ENCODE measurements at places on chromosomes 1 and 21.

DNA sequence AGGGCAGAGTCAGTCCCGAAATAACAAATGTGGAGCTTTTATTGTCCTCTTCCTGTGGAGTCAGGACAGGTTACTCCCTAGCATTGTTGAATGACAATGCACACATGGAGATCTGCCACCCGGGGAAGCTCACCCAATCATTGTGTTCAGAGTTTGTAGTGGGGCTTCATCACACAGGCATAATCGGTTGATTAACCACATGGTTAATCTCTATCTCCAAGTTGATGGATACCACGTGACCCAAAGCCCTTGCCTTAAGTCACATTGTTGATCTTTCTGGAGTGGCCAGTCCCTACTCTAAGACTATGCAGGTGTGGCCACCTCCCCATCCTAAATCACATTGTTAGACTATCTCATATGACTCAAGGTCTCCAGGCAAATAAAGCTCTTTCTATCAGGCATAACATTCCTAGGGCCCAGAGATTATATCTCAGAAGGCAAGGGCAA is 2.6 kb upstream of the C1orf141 start:
- DNase-seq = no peak

- DNase-seq = no peak
Measured at GRCh38 chr1:13818926-13819325, 118.9 kb downstream of the PRDM2 start.

- DNase-seq = no peak
Measured at GRCh38 chr1:232816324-232816723, 11.1 kb downstream of the MAP10 start.

DNA sequence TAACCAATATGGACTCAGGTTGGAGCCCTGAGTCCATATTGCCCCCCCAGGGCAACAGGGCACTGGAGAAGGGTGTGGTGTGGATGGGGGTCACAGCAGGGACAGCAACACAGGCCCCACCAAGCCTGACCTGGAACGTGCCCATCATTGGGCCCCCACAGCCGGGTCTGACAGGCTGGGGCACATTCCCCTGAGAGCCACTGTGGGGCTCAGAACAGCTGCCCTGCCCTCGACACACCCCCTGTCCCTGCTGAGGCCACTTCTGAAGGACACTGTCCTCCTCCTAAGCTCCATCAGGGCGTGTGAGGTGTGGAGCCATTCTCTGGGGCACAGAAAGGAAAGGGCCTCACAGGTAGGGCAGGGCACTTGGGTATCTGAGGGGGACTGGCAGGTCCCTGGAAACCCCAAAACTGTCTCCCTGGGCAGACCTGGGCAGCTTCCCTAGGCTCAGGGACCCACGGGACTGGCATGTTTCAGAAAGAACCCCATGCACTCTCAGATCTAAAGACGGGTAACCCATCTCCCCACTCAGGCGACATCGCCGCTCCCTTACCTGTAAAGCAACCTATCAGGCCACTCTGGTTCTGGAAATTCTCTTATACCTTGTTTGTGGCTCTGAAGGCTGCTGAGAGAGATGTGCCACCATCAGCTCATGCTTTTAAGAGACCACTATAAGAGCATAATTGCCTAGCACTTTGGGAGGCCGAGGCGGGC is 95.5 kb downstream of the DMRTB1 start:
- DNase-seq = no peak

DNA sequence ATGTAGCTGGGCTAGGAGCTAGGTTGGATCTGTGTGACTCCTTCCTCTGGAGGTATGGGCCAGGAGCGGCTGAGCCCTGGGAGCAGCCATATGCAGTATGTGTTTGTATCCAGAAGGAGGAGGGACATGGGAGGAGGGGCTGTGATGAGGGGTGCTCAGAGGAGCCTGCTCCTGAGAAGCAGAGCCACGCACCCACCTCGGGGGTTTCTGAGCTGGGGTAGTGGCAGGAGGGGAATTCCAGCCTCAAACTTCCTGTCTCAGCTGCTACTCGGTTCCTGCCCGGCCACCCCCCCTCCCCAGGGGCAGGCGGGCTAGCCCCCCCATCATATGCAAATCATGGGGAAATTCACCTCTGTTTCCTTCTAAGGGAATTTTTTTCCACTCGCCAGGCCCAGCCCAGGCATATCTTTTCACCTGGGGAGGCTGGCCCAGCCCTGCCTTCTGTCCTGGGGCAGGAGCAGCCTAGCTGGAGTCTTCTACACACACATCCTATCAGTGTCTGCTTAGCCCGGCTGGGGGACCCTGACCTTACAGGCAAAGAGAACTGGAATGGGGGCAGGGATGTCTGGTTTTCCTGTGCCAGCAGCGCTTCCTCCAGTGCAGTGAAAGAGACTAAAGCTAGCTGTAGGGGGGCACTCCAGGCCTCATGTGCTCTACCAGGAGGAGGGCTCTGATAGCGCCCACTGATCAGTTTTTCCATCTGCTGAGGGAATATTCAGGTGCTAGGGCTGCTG is 3.0 kb downstream of the ZC3H12A start:
- DNase-seq = peak; percentile 89

DNA sequence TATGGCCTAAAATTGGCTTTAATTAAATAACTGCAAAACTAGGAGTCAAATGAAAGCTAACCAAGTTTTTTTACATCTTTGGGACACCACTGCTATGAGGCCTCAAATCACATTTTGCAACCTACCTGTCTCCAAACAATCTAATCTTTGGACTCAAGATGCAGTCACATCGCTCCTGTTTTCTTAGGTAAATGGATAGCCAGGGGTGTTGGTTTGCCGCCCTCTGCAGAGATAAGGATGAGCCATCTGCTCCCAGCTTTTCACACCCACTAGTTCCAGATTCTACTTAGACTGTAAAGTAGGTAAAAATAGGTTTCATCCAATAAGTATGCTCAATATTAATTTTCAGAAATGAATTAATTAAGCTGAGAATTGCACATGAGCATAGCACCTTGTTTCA is 456.5 kb downstream of the KIF26B start:
- no peak for DNase-seq

DNA sequence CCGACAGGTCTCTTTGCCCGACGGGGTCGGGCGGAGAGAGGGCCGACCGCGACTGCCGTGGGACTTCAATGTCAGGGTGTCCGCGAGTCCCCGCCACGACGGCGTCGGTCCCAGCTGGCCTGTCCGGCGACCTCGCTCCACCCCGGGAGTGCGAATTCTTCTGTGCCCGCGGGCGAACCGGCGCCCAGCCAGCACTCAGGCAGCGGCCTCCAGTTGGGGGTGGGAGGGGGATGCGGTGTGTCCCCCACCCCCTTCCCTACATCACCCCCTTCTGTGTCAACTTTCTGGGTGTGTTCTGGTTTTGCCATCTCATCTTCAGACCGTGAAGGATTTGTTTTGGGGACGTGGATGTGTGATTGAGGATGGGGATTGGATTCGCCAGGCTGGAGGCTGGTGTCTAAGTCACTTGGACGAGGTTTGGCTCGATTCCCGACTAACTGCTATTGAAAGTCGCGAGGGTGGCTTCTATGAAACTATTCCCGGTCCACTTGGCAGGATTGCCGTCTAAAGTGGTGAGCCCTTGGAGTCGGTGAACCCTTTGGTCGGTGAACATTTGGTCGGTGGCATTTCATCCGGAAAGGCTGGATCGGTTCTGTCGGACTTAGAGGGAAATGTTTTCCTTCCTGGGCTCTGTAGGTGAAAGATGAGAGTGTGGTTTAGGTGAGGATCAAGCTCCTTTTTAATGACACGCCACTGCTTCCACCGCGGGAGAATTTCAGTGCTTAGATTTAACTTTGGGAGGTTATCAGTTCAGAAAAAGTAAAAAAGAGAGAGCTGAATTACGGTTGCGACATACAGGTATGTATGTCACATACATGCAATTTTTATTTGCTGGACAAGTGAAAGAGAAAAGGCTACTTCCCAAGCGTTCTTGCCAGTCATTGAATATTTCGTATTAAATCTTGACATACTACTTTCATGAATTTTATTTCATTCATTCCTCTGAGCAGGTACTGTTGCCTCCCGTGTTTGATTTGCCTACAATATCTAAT is 771 bp downstream of the ABCD3 start:
- DNase-seq = no peak

- no peak for DNase-seq
Measured at GRCh38 chr1:234667600-234668576, 57.9 kb upstream of the IRF2BP2 start.

GRCh38 chr1:89701746-89702241 is 68.9 kb downstream of the LRRC8C start:
- DNase-seq = peak; percentile 51

GRCh38 chr1:231497629-231498152 is 30.8 kb upstream of the TSNAX start:
- DNase-seq = no peak

DNA sequence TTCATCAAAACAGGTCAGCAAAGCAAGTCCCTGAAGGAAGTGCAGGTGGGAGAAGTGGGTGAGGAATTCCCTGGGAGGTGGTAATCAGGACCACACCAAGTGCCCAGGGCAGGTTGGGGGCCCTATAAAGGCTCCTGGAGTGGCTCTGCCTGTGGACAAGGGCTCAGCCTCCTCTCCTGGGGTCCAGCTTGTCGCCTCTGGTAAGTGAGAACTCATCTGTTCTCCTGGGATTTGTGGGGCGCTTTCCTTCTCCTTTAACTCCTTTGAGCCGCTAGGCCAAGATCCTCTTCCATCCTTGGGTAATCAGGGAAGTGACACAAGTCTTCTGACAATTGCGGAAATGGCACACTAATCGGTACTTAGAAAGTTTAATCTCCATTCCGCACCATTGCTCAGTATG is at the start of gene SPRR4:
SPRR4 (plus strand) TSS at position 154 of the 400 bp plus-strand sequence. CDS start 1,243 bp downstream, outside the sequence.
- DNase-seq = no peak

DNA sequence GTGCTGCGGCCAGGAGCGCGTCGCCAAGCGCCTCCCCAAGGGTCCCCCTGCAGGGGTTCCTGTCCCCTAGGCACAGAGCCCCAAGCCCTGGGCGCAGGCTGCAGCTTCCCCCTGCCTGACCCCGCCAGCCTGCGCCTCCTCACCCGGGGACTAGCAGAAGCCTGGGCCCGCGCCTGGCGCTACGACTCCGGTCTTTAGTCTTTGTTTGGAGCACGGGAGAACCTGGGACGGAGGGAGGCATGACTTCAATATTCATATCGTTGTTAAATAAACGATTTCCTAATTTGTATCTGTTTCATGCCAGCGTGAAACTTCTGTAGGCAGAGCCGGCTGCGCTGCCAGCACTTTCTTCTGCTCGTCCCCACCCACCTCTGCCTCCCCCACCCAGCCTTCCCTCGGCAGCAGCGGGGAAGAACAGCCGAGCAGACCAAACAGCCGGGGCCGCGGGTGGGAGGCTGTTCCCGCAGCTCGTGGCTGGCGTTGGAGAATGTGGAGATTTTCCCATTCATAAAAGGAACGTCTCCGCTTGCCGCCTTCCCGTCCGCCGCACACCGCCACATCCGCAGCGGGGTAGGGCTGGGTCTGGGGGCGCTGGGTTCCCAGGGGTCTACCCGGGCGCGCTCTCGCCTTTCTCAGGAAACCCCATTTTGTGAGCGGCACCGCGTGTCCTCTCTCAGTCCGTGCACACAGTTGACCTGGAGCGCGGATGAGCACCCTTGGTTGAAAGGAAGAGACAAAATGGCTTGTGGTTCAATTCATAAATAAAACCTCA is 777 bp upstream of the TRIM67 start:
- DNase-seq = no peak

DNA sequence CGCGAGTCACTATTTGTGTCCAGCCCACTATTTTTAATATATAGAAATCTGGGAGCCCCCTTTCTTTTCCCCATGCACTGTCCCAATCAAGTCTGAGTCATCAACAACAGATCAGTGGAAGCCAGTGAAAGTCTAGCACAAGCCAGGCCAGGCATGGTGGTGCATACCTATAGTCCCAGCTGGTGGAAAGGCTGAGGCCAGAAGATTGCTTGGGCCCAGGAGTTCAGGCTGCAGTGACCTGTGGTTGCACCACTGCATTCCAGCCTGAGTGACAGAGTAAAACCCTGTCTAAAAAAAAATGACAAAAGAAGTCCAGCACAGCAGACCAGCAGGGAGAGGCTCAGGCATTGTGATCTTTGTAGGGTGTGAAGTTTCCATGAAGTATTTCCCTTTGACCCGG is 9.0 kb upstream of the RPL5 start:
- DNase-seq = no peak

GRCh38 chr21:37528150-37528937 is 161.8 kb downstream of the DYRK1A start:
- no peak for DNase-seq

- no peak for DNase-seq
Measured at GRCh38 chr1:98638185-98638584, 23.3 kb upstream of the SNX7 start.
